Right renal cortex interstitium (tissue), 3 donors: ENCODE measurements at places on chromosomes 7 and 10. TPM values are rescaled to one million over a fixed set of nuclear protein-coding genes. Genes with fewer than 3 reads are reported as not detected.

Gene RASA4
- 29.2 TPM for polyA plus RNA-seq

Gene STRIP2
- 3.4 TPM for polyA plus RNA-seq

Gene NEURL1
- 1.3 TPM for polyA plus RNA-seq

Gene C10orf88
- polyA plus RNA-seq: 18.2 TPM

Gene NUDCD3
- polyA plus RNA-seq: 88.7 TPM
